ENCODE measurements at places on chromosomes 16 and 17.

DNA sequence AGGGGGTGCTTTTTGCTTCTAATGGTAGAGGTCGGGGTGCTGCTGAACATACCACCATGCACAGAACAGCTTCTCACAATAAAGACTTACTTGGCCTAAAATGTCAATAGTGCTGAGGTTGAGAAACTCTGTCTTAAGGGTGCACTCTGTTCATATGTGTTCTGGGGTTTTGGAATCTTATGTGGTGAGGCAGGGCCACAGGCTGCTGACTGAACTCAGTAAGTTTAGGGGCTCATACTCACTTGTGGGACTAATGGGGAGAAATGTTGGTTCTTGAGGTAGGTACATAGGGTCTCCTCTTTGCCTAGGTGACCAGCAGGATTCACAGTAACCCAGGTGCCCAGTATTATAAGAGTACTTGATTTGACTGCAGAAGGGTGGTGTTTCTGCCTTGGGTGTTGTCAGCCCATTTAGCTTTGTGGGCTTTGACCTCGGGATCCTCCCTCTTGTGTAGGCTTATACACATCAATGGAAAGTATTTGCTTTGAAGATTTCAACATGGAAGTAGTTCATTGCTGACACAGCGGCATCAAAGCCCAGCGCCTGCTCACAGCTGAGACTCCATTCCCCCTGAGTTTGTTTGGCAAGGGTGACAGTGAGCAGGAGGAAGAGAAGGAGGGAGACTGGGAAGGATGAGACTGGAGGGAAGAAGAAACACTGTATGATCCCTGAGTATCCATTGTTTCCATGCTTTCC is 17.2 kb downstream of the SLC7A6 start:
- DNase-seq = no peak

GRCh38 chr17:10151667-10152496 is 46.5 kb downstream of the GAS7 start:
- DNase-seq = no peak

- no peak for DNase-seq
Measured at GRCh38 chr17:77792626-77793025, 165.9 kb upstream of the TNRC6C start.

DNA sequence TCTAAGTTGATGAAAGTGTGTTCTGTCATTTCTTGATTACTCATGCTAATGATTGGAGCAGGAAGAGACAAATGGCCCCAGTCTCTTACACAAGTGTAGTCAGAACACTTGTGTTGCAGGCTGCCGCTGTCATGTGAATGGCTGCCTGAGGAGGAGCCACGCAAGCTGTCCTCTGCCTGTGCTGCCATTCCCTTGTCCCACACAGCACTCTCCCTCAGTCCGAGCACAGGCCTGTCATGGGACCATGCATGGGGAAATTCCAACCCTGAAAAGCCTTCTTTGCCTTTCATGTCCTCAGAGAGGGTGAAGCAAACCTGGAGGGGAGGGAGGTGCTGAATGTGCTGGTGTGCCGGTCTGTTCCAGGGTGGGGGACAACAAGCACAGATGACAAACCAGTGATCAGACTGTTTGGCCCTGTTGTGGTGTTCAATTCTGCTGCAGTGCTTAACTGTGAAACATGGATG is 109.4 kb downstream of the MRTFB start:
- no peak for DNase-seq

DNA sequence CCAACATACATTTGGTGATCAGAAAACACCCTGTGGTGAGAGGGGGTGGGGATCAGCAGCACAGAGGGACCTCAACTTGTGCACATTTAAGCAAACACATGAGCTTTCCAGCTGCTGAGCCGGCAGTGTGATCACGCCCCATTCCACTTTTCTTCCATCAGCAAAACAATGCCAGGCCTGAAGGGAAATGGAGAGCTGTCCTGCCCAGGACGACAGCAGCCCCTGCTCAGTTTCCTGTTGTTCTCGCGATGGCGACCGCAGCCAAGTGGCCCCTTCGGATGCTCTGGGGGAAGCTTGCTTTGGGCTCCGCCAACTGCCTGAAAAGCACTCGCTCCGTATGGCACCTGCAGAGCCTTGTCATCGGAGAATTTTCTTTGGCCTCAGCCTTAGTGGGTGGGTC is 272.3 kb downstream of the FOXL1 start:
- no peak for DNase-seq

- peak; percentile 29 for DNase-seq
Measured at GRCh38 chr17:81471818-81472456, 40.7 kb downstream of the ACTG1 start.

GRCh38 chr17:3526971-3527370 is 30.6 kb downstream of the TRPV3 start:
- DNase-seq = no peak

DNA sequence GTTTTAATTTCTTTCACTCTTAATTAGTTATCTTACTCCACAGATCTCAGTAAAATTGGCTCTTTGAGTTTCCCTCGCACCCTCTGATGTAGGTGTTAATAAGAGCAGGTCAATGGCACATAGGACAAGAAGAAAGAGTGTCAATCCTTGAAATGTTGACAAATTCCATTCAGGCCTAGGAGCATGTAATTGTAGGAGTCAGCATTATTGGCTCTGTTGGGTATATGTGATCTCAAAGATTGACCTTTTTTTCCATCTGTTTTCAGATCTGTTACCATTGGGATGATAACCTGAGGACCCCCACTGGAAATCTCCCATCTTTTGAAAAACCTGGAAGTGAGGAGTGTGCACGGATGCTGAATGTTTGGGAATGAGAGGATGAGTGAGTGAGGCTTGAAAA is 11.8 kb upstream of the TBKBP1 start:
- DNase-seq = no peak

DNA sequence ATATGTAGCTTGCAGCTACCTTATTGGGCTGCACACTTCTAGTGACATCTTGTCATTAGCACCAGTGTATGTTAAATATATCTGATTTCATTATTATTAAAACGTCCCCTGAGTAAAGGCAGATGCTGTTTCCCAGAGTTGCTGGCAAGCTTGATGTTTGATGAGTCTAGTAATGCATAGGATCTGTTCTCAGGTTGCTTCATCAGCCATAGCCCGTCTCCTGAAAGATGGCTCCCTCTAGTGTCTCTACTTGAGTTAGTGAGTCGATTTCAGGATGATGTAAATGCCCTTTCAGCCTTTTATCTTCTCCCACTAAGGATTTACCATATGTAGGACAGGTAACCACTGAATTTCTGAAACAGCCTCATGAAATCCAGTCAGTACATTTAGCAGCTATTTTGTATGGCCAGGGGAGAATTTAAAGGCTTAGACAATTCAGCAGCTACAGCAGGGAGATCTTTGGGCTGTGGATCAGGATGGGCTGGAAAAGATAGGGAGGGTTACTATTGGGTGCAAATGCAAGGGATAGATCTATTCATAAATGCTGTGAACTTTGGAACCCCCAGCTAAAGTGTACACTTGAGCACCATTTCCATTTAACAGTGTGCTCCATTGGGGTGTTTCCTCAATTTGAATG is 376.3 kb downstream of the CNTNAP4 start:
- DNase-seq = peak; percentile 52

- DNase-seq = no peak
Measured at GRCh38 chr17:60468371-60468770, 46.1 kb downstream of the CHCT1 start.
